Activated CD4-positive, CD25-positive, alpha-beta regulatory T cell (primary cell): ENCODE measurements at places on chromosomes 16 and 17.
A peak's percentile ranks its signal among the peaks of the same experiment; 100 is the strongest.

GRCh38 chr16:74216319-74216718, 80.3 kb upstream of the PSMD7 start:
- DNase-seq = no peak

GRCh38 chr17:76014925-76015261, 12.2 kb downstream of the EVPL start:
- no peak for DNase-seq

DNA sequence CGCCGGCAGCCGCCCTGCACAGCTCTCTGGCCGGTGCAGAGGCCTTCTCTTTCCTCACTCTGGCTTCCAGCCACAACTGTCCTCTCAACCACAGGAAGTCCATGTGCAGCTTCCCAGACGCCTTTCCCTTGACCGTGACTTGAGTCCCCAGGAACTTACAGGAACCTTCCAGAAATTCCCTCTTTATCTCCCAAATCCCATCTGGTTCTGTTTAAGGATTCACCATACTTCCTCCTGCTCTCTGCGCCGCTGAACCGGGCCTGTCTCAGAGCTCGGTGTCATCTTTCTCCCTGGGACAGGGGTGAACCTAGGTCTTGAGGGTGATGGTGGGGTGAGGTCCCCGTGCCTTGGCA, 65.2 kb upstream of the ZNF469 start:
- no peak for DNase-seq

DNA sequence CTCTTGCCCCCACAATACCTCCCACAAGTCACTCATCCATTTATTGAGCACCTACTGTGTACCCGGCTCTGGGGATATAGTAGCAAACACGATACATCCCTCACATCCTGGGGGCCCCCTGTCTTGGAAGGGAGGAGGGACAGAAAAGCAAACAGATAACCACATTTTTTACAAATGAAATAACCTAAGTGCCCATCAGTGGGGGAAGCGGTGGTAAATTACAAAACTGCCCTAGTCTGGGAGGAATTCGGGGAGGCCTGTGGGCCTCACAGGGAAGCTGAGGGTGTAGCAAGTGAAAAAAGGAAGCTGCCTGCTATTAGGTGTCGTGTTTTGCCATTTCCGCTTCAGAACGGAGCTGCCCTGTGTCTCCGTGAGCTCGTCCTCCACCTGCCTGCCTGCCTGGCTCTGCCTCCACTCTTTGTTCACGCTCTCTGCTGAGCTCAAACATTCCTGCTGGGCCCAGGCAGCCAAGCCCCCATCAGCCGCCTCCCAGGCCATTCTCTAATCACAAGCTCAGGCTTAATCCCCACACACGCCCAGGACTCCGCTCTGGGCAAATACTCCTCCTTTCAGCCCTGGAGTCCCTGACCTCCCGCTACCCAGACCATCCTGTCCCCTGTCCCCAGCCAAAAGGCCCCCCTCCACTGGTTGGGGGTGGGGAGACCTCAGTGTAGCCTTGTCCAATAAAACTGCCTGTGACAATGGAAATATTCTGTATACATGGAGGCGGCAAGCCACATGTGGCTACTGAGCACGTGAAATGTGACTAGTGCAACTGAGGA, 10.2 kb upstream of the SEC14L5 start:
- DNase-seq = no peak

DNA sequence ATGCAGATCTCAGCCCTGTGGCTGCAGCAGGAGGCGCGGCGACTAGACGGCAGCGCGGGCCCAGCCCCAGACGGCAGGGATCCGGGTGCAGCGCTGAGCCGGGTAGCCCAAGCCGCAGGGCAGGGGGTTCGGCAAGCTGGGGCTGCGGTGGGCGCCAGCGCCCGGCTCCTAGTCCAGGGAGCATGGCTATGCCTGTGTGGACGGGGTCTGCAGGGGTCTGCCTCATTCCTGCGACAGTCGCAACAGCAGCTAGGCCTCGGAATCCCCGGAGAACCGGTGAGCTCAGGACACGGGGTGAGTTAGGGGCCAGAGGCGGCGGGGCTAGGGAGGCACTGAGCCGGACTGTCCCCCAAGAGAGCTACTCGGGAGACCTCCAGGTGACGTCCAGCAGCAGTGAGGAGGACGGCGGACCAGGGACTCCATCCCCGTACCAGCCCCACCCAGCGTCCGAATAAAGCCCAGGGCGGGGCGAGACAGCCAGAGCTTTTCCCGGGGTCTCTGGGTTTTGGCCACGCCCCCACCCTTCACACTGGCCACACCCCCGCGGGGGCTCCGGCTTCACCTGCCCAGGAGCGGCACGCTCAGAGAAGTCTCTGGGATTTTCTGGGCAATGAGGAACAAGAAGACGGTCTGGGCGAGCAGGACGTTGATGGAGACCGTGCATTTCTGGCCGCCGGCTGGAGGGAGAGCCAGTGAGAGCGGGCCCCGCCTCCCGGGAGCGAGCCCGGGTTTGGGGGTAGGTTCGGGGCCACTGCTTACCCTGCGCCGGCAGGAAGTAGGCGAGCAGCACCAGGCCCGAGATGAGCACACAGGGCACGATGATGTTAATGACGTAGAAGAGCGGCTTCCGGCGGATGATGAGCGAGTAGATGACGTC, 1.1 kb downstream of the C17orf107 start:
- peak; percentile 32 for DNase-seq

- no peak for DNase-seq
These were observed 289.6 kb downstream of the IRX3 start for GRCh38 chr16:53996961-53997360.

DNA sequence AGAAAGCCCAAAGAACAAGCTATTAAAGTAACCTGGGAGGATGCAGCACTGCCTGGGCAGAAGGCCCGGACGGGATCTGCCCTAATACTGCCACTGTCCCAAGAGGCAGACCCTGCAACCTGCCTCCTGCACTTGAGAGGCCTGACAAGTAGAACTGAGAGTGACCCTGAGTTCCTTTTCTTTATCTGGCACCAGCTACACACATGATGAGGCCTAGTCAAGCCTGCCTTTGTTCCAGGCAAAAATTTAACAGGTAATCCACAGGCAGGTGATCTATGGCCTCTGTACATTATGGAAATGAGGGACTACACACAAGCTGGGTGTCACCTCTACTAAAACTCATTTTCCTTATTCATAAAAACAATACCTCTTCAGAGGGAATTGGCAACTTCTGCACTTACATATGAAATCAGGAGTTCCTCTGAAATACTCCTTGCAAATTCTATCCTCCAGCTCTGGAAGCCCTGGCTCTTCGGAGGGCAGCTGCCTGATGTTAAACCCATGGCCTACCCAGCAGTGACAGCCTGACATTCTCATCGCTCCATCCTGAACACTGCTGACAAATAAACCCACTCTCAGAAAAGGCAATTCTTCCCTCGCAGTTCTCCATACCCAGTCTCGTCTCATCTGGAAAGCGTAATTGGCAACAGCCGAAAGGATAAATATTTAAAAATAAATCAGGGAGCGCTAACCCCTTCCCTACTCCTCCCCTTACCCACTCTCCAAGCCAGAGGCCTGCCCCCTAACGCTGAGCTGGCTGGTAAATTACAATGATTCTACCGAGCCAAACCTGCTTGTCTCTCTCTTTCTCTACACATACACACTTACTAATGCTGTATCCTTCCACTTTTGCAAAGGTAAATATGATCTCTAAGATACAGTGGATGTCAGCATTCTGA, 2.5 kb upstream of the ZFHX3 start:
- DNase-seq = no peak
